Activated CD4-positive, alpha-beta T cell treated with anti-CD3 and anti-CD28 coated beads, Interleukin-2, amount 10 ng/mL, durations not matched to agents 7 days and 5 days (primary cell): ENCODE measurements at places on chromosomes 13 and 19. TPM values are rescaled to one million over a fixed set of nuclear protein-coding genes. Genes with fewer than 3 reads are reported as not detected.

The ONECUT3 gene
- not detected for total RNA-seq

The CBY2 gene
- total RNA-seq: not detected

The RTBDN gene
- total RNA-seq: not detected

The CALR3 gene
- not detected for total RNA-seq

The ANGPTL8 gene
- not detected for total RNA-seq

The LGALS13 gene
- not detected for total RNA-seq

The CAPS gene
- 17.2 TPM for total RNA-seq

The TDRD12 gene
- total RNA-seq: 0.25 TPM

The HCST gene
- 137 TPM for total RNA-seq

The KCNK6 gene
- 12.6 TPM for total RNA-seq

The CGB1 gene
- not detected for total RNA-seq

The CD70 gene
- total RNA-seq: 12.9 TPM

The NKPD1 gene
- total RNA-seq: 0.17 TPM

The CCDC106 gene
- 8.3 TPM for total RNA-seq

The ATP4A gene
- not detected for total RNA-seq

The SIGLEC5 gene
- total RNA-seq: not detected

DNA sequence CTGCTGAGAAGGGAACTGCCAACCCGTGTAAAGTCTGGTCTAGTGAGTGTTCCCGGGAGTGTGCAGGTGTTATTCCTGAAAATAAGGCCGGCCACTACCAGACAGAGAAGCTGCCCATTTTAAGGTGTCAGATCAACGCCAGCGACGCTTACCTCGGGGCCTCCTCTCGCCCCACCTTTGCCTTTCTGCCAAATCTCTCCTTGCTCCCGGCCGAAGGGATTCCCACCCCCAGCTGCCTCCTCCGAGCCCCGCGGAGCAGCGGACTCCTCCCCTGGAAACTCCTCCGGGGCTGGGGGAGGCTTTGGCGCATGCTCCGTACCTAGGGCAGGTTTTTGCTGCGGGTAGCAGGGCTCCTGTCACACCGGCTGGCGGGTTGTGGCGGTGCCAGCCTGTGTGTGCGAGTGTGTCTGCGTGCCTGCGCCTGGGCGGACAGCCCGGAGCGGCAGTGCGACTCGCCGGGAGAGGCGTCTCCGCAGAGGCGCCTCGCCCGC, at the start of gene HS6ST3:
Gene HS6ST3 (plus strand): TSS at position 359 of the 491 bp plus-strand sequence.
- DNase-seq: no peak

GRCh38 chr13:29861694-29862110, 11.3 kb upstream of the UBL3 start:
- DNase-seq: no peak

- DNase-seq: no peak
Measured at GRCh38 chr13:110643768-110644421, 28.6 kb downstream of the NAXD start.

- no peak for DNase-seq
Measured at GRCh38 chr19:54616821-54617560, 13.3 kb upstream of the LILRB1 start.

GRCh38 chr13:97194479-97194878, 27.7 kb upstream of the MBNL2 start:
- DNase-seq: no peak

- DNase-seq: no peak
Measured at GRCh38 chr13:35747594-35747993, 271.1 kb upstream of the MAB21L1 start.

DNA sequence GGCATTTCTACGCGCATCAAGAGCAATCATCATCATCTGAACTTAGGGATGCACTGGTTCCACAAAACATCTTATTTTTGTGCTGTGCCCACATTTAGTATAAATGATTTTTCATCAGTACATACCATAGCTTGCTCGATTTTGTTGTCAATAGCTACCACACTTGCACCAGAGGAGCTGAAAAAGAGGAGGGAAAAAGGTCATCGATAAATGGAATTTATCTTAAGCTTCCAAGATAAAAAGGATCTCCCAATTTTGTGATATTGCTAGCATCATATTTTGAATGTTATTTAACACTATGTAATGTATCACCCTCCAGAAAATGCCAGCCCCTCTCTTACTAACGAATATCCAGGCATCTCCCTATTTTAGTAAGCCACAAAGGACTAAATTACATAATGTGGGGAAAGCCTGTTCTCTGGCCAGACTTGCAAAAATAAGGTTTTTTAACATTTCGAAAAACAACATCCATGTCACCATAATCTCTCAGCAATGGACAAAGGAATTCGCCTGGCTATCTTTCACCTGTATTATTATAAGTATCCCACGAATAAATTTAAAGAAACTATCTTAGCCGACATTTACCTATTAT, 62.4 kb downstream of the SERP2 start:
- no peak for DNase-seq

- no peak for DNase-seq
Measured at GRCh38 chr13:103961129-103961528, 894.9 kb upstream of the SLC10A2 start.

- DNase-seq: no peak
Measured at GRCh38 chr13:53105890-53106289, 77.3 kb downstream of the OLFM4 start.

- no peak for DNase-seq
Measured at GRCh38 chr13:112964971-112965492, 4.0 kb upstream of the MCF2L start.

DNA sequence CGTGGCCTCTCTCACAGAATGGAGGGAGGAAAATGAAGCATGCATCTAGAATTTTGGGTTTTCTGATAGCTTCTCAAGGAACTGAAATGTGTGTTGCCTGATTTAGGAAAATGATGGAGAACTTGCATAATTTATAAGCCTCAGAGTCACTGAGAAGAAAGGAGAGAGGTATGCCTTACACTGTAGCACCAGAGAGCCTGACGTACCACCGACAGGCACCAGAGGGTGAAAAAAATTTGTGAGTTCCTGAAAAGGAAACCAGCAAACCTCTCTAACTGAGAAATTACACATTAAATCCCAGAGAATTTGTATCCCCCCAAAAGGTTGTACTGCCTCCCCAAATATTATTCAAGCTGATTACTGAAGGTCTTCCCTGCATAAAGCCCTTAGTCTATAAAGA, 915.3 kb upstream of the SLITRK6 start:
- DNase-seq: no peak

DNA sequence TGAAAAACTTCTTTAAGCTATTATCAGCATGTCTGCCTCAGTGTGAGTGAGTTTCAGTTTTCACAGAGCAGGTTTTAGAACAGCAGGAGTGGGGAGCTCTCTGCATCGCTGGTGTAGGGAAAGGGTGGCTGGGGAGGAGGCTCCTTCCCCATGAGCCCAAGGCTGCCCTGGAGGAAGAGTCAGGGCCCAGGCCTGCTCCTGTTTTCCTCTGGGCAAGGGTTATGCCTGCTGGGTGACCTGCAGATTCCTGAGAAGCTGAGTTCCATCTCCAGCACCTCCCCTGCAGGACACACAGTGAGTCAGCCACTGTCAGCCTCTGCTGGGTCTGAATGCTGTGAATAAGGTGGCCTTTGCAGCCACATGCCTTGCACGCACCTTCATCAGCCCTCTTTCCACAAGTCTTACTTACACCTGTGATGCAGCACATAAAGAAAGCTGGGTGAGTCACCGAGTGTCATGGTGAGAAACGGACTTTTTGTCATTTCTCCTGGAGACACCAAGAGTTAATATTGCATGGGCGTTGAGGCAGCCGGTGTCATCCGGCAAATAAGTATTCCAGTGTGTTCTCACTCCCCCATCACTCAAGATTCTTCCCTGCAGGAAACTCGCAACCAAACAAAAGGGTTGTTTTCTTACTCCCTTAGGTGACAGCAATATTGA, 186.4 kb upstream of the KL start:
- no peak for DNase-seq

GRCh38 chr13:110680852-110681251, 25.1 kb downstream of the CARS2 start:
- DNase-seq: peak; percentile 22

- no peak for DNase-seq
Measured at GRCh38 chr13:29540799-29541198, 54.7 kb downstream of the SLC7A1 start.

DNA sequence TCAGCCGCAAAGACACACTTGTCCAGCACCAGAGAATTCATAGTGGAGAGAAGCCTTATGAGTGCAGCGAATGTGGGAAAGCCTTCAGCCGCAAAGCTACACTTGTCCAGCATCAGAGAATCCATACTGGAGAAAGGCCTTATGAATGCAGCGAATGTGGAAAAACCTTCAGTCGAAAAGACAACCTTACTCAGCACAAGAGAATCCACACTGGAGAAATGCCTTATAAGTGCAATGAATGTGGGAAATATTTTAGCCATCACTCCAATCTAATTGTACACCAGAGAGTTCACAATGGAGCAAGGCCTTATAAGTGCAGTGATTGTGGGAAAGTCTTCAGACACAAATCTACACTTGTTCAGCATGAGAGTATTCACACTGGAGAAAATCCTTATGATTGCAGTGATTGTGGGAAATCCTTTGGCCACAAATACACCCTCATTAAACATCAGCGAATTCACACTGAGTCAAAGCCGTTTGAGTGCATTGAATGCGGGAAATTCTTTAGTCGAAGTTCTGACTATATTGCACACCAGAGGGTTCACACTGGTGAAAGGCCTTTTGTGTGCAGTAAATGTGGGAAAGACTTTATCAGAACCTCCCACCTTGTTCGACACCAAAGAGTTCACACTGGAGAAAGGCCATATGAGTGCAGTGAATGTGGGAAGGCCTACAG, 6.8 kb downstream of the ZNF134 start:
- DNase-seq: no peak

DNA sequence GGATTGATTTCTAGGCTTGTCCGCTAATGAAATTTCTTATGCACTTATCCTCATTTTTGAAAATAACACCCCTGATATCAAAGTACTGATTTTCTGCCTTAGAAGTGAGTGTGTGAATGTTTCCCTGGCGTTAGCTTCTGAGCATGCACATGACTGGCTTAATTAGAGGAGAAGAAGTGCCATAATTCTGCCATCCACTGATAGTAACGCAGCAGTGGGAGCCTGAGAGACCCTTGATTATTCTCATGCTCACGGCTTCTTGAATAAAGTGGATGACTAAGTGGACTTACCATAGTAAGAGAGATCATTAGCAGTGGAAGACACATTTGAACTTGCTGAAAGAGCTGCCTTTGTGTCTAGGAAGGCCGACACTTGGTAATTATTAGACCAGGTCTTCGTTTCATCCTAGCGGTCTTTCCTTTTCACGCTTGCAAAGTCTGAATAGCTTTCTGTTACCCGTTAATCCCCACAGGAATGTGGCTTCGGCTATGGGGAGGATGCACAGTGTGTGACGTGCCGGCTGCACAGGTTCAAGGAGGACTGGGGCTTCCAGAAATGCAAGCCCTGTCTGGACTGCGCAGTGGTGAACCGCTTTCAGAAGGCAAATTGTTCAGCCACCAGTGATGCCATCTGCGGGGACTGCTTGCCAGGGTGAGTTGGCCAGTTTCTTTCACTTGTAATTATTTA, 45.3 kb downstream of the TNFRSF19 start:
- no peak for DNase-seq
